ENCODE measurements at places on chromosomes 3 and 15.

GRCh38 chr3:60363817-60364216 is 887.4 kb downstream of the FHIT start:
- DNase-seq: no peak

- no peak for DNase-seq
Observed at GRCh38 chr3:112508860-112509259, 9.6 kb upstream of the BTLA start.

DNA sequence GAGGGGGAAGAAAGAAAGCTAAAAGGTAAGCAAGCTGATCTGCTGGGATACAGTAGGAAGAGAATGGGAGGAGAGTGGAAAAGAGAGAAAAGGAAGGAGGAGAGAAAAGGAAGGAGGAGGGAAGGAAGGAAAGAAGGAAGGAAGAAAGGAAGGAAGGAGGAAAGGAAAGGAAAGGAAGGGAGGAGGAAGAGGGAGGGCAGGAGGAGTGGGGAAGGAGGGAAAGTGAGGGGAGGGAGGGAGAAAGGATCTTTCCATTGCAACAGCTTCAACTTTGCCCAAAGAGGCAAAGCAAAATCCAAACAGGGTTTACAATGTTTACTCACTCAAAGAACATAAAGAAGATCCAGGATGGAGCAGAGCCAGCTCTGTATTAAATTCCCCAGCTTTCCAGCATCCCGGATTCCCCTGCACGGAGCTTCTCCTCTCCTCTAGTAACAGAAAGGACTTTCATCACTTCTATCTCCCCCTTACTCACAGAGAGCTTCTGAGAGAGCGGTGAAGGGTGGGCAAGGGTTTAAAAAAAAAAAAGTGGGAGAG is 494.2 kb upstream of the PROK2 start:
- no peak for DNase-seq

GRCh38 chr3:15443826-15444524 is 16.6 kb downstream of the EAF1 start:
- no peak for DNase-seq

GRCh38 chr3:63960048-63960711 is 48.0 kb upstream of the SCAANT1 start:
- no peak for DNase-seq

GRCh38 chr3:161254861-161255260 is 33.8 kb downstream of the NMD3 start:
- DNase-seq: no peak

- no peak for DNase-seq
Observed at GRCh38 chr3:192130534-192131132, 596.7 kb downstream of the FGF12 start.

- no peak for DNase-seq
Observed at GRCh38 chr15:69395991-69396390, 18.2 kb upstream of the KIF23 start.

- DNase-seq: no peak
Observed at GRCh38 chr3:217948-218347, 21.4 kb downstream of the CHL1 start.

- no peak for DNase-seq
Observed at GRCh38 chr15:96524676-96525417, 194.3 kb downstream of the NR2F2 start.

- DNase-seq: no peak
Observed at GRCh38 chr3:52028572-52028971, 27.8 kb downstream of the DUSP7 start.

- DNase-seq: no peak
Observed at GRCh38 chr3:65568497-65568896, 470.2 kb downstream of the MAGI1 start.

- no peak for DNase-seq
Observed at GRCh38 chr3:134802428-134803050, 7.5 kb downstream of the EPHB1 start.

GRCh38 chr3:194322678-194323211 is 28.4 kb downstream of the CPN2 start:
- no peak for DNase-seq

DNA sequence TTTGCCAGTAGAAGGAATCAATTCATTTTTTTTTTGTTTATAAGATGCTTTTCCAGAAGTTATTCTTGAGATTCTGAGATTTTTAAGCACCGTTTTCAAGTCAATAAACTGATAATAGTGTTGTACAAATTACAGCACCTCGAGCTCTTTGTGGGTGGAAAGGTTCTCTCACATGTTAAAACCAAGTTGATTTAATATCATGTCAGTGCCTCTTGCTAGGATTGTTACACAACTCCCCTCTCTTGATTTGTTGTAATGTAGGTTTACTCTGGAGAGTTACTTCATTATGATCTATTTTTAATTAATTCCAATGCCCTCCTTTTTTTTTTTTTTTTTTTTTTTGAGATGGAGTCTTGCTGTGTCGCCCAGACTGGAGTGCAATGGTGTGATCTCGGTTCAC is 25.8 kb upstream of the UBXN7 start:
- DNase-seq: no peak

DNA sequence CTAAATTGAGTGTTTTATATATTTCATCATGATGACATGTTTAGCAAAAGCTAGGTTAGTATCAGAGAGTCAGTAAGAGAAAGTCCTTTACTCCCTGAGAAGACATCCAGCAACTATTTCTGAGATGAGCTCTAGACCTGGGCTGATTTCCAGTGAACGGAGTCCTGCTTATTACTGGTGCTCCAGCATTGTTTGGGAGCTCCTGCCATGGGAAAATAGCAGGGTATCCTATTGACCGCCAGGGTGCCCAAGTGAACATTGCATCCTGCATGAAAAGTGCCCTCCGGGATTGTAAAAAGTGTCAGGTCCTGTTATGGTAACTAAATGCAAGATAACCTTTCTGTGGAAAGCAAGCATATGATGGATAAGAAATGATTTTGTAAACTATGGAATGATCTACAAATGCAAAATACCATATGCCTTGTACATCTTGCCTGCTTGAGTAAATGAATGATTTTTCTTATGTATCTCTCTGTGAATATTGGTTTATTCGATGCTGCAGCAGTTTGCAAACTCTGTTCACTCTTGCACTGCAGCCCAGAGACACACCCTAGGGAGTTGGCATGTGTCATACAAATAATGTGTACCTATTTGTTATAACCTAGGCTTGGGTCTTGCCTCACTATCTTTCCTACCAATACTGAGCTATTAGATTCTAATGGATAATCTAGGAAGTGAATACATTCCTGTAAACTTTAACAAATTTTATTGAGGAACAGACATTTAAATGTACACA is 96.7 kb downstream of the IL5RA start:
- DNase-seq: no peak

- no peak for DNase-seq
Observed at GRCh38 chr15:21267671-21268395, 172.5 kb downstream of the POTEB3 start.

DNA sequence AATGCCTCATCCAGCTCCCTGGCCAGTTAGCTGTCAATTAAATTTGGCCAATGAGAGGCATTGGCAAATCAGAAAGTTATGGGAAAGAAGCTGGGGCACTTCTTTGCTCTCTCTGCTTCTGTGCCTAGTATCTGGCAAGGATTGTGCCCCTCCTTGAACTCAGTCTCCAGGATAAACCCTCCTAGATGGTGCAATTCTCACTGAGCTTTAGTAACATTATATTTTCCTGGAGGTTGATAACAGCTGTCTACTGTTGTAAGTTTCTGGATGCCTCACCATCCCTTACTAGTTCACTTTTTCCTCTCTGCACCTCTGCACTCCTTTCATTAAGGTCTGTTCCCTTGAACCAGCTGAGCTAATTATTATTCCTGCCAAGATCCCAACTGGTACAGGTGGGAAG is 329.5 kb downstream of the MFSD1 start:
- DNase-seq: no peak

DNA sequence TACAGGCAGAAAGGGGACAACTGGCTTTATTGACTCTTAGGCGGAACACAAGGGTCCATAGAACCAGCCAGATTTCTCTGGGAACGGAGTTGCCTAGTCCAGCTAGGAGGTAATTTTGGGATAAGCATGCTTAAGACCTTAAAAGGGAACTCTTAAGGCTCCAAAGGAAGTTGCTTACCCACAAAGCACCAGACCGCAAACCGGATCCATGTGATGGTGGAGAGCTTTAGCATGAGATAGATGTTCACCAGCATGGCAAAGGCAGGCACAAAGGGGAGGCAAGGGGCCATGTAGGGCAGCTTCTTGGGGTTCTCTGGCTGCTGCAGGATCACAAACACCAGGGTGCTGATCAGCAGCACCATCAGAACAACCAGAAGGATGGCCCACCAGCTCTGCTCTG is 61.4 kb downstream of the CLDN11 start:
- DNase-seq: no peak

DNA sequence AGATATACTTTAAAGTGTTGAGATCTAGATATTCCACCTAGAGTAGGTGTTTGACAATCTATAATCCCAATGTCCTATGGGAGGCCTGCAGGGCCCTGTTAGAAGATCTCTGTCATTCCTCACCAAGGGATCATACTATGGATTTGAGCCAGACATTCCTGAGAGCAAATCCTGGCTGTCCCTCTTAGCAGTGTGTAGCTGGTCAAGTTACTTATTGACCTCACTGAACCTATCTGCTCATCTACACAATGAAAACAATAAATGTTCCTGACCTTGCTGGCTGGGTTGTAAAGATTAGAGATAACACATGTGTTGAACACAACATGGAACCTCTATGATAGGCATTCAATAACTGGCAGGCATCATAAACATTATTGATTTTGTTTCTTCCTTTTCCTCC is 265.6 kb upstream of the ATP11B start:
- no peak for DNase-seq

- no peak for DNase-seq
Observed at GRCh38 chr3:144831955-144832716, 860.5 kb downstream of the DIPK2A start.

DNA sequence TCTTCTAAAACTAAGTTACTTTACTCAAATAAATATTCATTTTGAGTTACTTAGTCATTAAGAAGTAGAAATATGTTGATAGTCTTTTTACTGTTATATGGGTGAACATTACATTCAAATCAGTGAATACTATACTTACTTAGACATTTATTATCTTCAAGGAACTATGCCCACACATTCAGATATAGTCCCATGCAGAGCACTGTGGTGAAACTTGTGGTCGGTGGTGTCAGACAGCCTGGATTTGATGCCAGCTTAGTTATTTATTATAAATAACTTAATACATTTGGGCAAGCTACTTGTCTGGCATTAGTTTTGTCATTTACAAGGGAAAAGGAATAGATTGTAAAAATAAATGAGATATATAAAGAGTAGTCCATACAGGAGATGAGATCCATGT is 149.5 kb downstream of the RAP2B start:
- no peak for DNase-seq

DNA sequence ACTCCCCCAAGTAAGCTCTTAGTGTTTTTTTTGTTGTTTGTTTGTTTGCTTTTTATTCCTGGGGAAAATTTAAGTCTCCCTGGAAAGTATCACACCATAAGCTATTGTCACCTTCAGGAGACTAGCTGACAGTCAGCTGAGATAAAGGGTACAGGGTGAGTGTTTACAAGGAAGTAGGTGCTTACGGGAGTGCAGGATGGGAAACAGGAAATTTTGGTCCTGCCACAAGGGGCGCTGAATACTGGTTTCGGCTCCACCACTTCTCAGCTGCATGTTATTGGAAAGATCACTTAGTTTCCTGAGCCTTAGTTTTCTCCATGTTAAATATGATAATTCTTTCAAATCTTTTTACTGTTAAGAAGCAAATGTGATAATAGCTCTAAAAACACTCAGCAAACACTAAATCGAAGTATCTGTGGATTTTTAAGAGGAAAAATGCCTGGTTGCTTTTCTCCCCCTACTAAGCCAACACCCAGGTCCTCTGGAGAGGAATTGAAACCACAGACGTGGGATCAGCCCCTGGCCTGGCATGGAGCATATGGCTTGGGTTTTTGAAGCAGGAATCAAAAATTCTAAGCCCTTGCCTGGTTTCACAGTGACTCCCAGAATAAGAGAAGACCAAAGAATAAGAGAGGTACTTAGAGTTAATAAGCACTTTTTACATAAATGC is 90.7 kb downstream of the SCN11A start:
- no peak for DNase-seq

DNA sequence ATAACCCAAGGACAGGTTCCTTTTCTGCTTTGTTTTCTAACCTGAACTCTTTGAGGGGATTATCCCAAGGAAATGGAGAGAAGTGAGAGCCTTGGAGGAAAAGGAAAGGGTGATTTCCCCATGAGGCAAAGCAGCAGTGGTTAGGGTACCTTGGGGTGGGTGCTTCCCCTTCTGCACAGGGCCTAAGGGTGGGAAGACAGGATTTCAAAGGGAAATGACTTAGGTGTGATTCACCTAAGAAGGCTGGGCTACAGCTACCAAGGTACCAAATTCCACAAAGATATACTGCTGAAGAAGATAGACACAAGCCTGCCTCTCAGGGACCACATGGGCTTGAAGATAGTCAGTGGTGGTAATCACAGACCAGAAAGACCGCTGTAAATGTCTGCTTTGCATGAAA is 325.3 kb upstream of the DPH6 start:
- no peak for DNase-seq

DNA sequence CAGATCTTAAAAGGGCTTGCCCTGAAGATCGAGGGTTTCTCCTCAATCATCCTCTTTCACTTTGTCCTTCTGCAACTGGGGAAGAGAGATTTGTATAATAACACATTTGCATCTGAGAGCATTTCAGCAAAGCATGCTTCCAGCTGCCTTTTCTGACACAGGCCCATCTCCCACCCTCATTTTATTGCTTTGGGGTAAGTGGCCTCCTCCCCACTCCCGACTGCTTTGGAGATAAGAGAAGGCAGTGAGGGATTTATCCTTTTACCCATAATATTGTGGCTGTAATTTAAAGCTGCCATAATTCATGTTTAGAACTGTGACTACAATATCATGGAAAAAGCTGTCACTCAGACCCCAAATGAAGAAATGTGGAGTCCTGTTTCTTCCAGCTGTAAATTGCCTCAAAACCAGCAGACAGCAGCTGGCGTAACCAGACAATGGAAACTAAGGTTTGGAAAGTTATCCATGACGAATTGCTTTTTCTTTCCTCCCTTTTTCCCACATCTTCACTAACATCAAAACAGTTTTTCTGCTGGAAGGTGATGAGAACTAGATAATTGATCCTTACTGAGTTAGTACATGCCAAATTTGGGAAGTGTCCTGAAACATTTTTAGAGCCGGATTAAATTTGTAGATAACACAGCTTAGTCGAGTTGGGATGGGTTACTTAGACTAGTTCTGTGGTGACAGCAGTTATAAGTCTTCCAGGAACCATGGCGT is 104.2 kb upstream of the PFN2 start:
- no peak for DNase-seq

- DNase-seq: no peak
Observed at GRCh38 chr15:29266052-29266582, 3.5 kb downstream of the NSMCE3 start.

- no peak for DNase-seq
Observed at GRCh38 chr3:88150371-88150770, 612 bp downstream of the C3orf38 start.

DNA sequence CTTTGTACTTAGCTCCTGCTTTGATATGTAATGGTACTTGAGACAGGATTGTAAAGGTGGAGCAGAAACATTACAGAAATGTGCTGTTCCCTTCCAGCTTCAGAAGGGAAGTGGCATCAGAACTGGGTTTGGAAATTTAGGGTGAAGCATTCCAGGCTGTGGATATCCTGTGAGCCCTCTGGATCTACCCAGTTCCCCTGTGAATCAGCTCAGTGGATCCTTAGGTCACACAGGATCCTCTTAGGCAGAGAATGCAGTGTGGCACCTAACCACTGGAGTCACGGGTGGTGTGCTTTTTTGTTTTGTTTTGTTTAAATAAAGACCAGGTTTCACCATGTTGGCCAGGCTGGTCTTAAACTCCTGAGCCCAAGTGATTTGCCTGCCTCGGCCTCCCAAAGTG is 66.0 kb downstream of the TRIM71 start:
- DNase-seq: no peak
